ENCODE measurements at places on chromosomes 1 and 21.

GRCh38 chr1:247562198-247562597, 13.3 kb downstream of the GCSAML start:
- no peak for DNase-seq

- no peak for DNase-seq
Measured at GRCh38 chr1:153711026-153711425, 16.8 kb upstream of the INTS3 start.

DNA sequence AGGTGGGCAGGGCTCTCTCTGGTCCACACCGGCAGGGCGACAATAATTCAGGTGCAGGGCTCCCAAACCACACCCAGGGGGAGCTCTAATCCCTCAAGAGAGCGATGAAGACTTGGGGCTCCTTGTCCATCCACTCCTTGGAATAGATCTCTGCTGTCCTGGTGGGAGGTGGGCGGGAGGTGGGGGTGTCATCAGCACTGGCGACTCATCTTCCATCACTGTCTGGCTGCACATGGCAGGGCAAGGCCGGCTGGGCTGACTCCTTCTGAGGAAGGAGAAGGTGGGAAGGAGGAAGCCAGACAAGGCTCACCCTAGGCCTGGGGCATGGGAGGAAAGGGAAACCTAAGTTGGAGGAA, 29.3 kb downstream of the TNNT2 start:
- peak; percentile 60 for DNase-seq

- DNase-seq, result no peak
Measured at GRCh38 chr1:240134596-240134995, 42.9 kb downstream of the FMN2 start.

- DNase-seq, result no peak
Measured at GRCh38 chr1:222241410-222241809, 306.5 kb downstream of the HHIPL2 start.

DNA sequence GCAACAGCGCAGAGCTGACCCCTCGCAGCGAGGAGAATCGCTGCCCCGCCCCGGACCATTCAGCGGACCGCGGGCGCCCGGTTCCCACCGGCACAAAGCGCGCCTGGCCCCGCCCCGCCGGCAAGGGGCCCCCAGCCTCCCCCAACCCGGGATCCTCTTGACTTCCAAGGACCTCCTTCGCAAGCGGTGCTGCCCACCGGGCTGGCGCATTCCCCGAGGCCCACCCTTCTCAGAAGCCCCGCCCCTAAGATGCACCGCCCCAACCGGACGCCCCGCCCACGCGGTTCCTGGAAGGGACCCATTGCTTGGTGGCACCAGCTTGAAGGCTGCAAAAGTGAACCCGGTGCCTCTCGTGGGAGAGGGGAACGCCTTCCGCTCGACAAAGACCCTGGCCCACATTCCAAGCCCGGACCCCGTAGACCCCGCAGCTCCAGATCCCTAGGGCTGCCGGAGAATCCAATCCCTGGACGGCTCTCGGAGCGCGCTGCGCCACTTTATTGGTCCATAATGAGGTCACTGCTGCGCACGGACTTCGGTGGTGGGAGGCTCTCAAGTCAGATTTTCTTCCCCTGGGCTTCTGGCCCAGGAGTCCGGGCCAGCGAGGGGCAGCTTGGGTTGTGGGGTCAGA, 2.0 kb downstream of the HES3 start:
- DNase-seq, result no peak

DNA sequence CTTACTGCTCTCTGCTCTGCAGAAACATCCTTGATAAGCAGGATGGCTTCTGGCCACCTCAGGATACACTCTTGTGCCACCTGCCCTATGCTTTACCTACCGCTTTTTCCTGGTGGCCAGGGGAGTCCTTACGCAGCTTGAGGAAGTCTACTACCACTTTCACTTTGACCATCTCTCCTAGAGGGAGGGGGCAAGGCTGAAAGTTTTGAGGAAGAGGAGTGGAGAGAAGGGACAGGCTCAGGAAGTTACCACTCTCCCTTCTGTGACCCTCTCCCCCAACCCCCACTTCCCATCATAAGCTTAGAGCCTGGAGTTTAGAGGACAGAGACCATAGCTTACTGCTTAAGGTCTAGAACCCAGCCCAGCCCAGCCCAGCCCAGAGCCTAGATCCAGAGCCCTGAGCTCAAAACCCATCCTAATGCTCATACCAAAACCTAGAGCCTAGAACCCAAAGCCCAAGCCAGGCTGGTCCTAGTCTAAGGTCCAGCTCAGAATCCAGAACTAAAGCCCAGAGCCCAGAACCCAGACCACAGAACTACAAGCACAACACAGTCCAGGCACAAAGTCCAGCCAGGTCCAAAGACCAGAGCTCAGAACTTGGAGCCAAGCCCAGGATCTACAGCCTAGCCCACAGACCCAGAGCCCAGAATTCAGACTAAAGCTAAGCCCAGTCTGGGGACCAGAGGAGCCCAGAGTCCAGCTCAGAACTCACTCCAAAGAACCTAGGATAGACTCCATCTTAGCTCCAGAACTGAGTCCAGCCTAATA, 18.0 kb upstream of the MFSD2A start:
- DNase-seq, result no peak

- no peak for DNase-seq
Measured at GRCh38 chr1:68907491-68907890, 410.6 kb upstream of the DEPDC1 start.

DNA sequence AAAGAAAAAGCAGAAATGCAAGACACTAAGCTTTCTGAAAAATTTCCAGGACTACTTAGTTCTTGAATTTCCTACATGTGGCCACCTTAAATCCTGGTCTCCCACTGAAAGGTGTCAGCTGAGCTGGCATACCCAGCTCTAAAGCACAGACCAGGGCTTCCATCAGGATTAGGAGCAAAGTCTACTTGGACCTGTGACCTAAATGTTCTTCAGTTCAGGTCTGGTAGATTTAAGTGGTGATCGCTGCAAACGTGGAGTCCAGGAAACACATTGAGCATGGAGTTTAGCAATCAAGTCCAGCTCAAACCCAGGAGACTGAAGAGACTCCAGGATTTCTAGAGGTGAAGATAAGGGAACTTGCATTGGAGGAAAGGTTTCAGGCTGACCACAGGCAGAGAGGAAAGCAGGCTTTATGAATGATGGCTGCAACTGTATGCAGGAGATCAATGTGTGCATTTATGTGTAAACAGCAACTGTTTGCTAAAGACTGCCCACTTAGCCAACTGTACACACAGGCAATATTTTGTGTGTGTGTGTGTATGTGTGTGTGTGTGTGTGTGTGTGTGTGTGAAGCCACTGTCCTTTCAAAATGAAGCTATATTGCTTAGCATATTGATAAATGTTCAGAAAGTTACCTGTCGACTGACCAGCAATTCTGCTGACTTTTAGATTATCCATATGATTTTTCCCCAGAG, 75.2 kb downstream of the LMX1A start:
- no peak for DNase-seq

DNA sequence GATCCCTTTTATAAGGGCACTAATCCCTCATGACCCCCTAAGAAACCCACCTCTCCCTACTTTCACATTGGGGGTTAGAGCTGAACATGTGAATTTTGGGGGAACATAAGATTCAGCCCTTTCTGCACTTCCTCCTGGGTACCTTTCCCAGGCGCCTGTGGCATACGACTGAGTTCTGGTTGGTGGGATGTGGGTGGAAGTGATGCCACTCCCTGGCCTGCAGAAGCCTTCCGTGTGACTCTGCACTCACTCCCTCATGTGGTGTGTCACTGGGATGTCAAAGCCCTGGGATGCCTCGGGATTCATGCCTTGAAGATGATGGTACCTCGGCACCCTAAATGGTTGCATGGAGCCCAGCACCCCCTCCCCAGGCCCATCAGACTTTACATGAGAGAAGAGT, 28.3 kb upstream of the VASH2 start:
- DNase-seq, result no peak

DNA sequence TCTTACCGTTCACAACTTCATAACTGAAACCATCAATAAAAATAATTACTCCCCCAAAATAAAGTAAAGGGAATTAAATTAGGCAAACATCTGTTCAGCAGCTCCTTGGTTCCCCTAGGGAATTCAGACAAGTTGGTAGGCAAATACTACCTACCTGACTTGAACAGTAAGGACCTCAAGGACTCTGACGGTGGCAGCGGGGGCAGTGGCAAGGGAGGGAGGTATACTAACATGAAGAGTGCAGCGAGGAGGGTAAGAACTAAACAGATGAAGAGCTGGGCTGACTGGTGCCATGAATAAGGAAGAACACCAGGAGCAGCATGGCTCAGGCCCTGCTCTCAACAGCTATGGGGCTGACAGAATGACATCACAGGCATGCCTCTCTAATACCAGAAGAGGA, 33.1 kb downstream of the MTOR start:
- no peak for DNase-seq

- peak; percentile 39 for DNase-seq
Measured at GRCh38 chr1:226736908-226737818, 1.9 kb downstream of the ITPKB start.

DNA sequence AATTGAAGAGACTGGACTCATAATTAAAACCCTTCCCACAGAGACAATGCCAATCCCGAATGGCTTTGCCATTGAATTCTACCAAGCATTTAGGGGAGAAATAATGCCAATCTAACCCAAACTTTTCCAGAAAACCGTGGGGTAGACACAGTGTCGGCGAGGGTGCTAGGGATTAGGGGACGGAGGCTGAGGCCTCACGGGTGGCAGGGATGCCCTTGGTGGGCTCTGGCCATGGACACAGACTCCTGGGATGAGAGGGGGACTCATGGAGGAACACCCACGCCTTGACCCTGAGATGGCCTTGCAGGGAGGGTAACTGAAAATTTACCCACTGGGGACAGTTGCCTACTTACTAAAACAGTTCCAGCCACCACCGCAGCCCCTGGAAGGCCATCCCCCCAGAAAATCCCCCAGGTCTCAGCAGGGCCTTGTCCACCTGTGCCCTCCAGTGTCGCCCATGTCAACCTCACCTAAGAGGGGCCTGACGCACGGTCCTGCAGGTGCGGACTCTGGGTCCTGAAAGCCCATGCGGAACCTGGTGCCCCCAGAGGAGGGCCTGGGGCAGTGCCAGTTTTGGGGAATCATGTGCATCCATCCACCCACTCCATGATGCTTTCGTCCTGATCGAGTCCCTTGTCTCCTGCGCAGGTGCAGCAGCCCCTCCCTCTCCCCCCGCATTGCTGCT, 1.9 kb downstream of the KRTAP10-5 start:
- DNase-seq, result no peak

- DNase-seq, result no peak
Measured at GRCh38 chr1:37725851-37726613, 33.7 kb downstream of the CDCA8 start.

GRCh38 chr1:34013136-34013535, 149.3 kb downstream of the HMGB4 start:
- DNase-seq, result no peak

GRCh38 chr1:193602705-193603104, 416.3 kb upstream of the B3GALT2 start:
- DNase-seq, result no peak

- DNase-seq, result no peak
Measured at GRCh38 chr1:5733596-5733995, 258.6 kb downstream of the NPHP4 start.

DNA sequence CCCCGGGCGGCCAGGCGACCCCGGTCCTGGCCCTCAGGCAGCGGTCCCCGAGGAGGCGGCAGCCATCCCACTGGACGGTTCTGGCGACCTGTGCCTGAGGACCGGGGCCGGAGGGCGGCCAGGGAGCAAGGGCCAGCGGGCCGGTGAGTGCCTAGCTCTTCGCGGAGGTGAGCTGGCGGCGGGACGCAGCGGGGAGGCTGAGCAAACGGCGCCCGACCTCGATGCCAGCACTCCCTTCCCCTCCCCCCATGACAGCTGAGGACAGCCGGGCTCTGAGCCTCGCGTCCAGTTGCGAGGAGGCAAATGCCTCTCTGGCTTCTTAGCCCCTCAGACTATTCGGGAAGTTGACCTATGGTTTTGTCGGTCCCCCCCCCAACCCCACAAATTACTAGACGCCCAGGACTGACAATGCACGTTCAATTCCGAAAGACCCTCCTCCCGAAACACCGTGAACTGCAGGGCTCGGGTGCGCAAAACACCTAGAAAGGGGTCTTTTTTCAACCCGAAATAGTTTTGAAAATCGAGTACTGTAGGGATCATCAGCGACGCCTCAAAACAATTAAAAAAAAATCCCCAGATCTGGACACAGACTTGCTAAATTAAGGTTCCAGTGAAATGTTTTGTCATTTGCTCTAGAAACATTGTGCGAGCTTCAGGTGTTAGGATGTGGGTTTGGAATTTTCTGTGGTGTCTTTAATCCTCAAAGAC, 8.3 kb downstream of the CDKN2C start:
- peak; percentile 68 for DNase-seq

GRCh38 chr1:93906480-93906879, 2.8 kb downstream of the GCLM start:
- no peak for DNase-seq

DNA sequence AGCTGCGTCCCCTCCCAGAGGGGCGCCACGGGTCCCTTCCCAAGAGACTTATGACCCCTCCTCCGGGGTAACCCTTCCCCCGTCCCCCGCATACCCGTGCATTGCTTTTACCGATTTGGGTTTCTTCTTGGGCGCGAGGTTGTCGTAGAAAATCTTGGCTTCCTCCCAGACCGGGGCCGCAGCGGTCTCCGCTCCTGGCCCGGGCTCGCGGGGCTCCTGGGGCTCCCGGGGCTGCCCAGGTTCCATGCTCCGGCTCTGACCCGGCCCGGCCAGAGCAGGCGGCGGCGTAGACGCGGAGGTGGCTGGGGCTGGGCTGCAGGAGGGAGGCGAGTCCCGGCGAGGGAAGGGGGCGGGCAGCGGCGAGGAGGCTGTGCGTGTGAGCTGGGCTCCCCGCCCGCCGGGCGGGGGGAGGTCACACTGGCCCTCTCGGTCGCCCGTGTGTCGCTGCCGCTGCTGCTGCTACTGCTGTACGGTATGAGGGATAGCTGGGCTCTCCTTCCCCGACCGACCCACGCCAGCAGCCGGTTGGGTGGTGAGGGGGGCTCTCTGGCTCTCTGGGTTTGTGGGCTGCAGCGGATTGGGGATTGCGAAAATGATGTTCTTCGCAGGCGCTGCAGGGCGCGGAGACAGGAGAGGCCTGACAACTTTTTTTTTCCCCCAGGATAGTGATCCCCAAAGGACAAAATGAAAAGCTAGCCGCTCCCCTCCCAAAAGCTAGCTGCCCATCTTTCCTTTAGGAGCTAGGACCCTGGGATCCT, at the start of gene NT5C1A:
Gene NT5C1A (minus strand): TSS at position 315 of the 758 bp plus-strand sequence. CDS start 69 bp downstream, at position 246.
- DNase-seq, result no peak

- no peak for DNase-seq
Measured at GRCh38 chr1:170720661-170721060, 56.7 kb downstream of the PRRX1 start.

GRCh38 chr1:167922611-167923074, 8.7 kb upstream of the ADCY10 start:
- peak; percentile 41 for DNase-seq
